Stimulated activated CD8-positive, alpha-beta memory T cell treated with anti-CD3 and anti-CD28 coated beads, Interleukin-7, amount 100 ng/mL, for 1 hour (primary cell): ENCODE measurements at places on chromosomes 2 and 18.

GRCh38 chr18:76528477-76529432, 33.7 kb upstream of the ZNF516 start:
- no peak for DNase-seq

DNA sequence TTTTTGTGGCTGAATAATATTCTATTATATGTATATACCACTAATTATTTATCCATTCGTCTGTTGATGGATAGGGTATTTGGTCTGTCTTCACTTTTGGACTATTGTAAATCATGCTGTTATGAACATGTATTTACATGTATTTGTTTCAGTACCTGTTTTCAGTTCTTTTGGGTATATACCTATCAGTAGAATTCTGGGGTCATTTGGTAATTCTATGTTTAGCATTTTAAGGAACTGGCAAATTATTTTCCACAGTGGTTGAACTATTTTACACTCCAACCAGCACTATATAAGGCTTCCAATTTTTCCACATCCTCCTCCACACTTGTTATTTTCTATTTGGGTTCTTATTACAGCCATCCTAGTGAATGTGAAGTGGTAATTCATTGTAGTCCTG, 12.4 kb upstream of the TANK start:
- no peak for DNase-seq

- DNase-seq = no peak
These were observed 216.0 kb downstream of the DSEL start for GRCh38 chr18:67300498-67300897.

DNA sequence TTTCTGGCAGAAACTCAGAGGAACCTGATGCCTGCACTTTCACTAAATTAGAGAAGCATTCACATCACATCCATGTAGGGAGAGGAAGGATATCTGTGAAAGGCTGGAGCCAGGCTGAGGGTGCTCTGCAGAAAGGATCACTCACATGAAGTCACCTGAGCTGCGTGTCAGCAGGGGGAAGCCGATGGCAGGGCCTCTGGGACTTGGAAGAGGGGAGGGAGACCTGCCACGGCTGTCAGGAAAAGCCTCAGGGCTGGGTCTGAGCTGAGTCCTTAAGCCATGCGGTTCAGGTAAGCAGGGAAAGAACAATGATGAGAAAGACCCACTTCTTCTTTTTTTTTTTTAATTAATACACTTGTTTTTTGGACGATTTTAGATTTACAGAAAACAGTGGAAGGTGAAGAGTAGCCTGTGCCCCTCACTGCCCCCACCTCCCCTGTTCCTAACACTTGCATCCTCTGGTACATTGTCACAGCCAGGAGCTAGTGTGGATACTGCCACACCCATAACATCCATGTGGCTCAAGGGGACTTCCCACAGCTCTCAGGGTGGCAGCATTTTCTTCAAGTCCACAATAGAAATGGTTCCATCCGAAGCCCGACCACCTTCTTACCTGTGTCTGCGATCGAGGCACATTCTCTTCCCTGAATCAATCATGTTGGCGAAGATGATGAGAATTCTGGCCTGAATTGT, 156.5 kb upstream of the TPO start:
- DNase-seq = no peak

DNA sequence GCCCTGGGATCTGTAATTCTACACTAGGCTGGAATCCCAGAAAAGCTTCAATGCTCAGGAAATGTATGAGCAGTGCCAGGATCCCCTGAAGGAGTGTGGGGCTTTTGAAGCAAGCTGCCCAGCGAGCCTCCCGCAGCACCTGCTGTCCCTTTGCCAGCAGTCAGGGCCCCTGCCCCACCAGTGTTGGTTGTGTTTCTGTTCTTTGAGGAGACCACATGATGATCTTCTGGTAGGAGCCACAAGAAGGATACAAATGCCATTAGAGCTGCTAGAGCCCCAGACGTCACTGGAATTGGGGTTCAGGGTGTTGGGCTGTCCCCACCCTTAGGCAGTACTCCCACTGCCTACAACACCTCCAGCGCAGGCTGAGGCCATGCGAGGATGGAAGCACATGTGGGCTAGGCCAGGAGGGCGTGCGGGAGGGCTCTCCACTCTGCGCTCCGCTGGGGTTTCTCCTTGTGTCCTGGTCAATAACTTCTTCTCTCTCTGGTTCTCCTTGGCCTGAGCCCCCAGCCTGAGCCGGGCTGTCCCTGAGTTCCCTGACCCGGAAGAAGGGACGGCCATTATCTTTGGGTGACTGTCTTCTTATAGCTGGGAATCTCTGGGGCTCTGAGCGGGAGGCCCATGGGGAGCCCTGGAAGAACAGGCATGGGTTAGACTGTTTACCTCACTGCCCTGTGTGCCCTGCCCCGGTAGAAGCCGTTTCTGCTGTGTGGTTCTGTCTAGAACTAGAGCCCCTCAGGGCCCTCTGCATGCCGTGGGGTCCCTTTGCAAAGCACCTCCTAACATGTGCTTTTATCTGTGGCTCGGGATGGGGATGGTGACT, 73.9 kb downstream of the LRRFIP1 start:
- no peak for DNase-seq

DNA sequence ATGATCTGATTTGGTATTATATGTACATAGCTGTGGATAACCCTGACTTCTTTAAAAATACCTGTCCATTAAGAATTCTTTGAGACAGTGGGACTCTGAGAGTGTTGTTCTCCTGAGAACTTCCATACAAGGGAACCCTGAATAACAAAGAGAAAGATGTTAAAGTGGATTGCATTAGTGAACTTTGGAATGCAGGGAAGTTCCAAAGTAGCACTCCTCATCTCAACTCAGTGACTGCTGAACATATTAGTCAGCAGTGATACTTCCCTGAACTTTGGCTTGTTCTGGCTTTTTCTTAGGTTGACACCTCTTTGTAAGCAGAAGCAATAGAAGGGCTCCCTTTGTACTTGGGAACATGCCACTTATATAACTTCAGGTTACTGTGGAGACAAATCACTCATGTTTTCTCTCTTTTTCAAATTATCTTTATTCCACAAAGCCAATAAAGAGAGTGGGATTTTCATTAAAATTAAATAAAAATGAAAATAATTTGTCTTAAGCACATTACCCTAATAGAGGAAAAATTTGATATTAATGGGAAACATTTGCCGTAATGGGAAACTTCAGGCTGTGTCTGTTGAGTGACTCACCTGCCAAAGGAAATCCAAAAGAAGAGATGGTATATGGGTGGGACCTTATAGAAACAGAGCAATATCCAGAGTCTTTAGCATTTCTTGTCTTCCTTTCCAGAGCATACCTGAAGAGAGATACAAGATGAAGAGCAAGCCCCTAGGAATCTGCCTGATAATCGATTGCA, 33.3 kb downstream of the CFLAR start:
- DNase-seq = no peak

GRCh38 chr2:42918671-42919318, 126.4 kb upstream of the HAAO start:
- DNase-seq = no peak

DNA sequence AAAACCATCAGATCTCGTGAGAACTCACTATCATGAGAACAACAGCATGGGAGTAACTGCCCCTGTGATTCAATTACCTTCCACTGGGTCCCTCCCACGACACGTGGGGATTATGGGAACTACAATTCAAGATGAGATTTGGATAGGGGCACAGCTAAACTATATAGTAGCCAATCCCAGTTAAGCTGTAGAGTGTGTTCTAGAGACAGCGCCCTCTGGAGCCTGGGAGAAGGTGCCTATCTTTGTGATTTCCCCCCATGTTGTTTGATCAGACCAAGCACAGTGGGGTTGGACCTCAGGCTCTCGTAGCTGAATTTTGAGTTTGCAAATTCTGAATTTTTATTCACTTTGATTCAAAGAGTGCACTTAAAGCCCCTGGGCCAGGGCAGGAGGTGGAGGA, 108.2 kb upstream of the TWIST2 start:
- no peak for DNase-seq

GRCh38 chr2:95044601-95045000, 19.1 kb downstream of the MAL start:
- DNase-seq = no peak

DNA sequence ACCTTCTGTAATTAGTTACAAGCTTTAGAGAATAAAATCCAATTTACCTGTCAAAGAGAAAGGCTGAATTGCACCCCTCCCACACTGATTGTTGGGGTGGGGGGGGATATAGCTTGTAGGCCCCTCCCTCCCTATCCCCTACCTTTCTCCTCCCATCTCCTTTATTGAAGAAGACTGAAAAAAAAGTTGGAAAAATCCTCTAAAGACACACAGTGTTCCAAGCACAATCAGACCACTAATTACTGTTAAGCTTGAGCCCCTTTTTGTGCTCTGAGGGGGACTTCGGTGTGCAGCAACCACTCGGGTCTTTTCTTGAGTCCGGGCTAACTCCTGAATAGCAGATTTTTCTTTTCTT, 43.0 kb upstream of the FZD5 start:
- no peak for DNase-seq
